ENCODE measurements at places on chromosomes 5 and 9. TPM values are rescaled to one million over a fixed set of nuclear protein-coding genes. Genes with fewer than 3 reads are reported as not detected.

Gene LCN12
- not detected for total RNA-seq

Gene PKD2L2
- total RNA-seq, result not detected

Gene CAST
- 177 TPM for total RNA-seq

Gene SIGMAR1
- 40.1 TPM for total RNA-seq

Gene ANKH
- total RNA-seq, result 14.6 TPM

Gene BBLN
- 26.9 TPM for total RNA-seq

Gene CDC42SE2
- 21.6 TPM for total RNA-seq

Gene QRFP
- not detected for total RNA-seq

Gene PITX1
- total RNA-seq, result 0.12 TPM

Gene LRRC26
- total RNA-seq, result not detected

Gene HTR4
- total RNA-seq, result 0.08 TPM

Gene LIFR
- 18.2 TPM for total RNA-seq

Gene GADD45G
- total RNA-seq, result 0.08 TPM

Gene PCDHB2
- total RNA-seq, result 1.1 TPM

Gene PRELID2
- 15.6 TPM for total RNA-seq

Gene GAPT
- not detected for total RNA-seq

Gene SLC6A18
- not detected for total RNA-seq

Gene PIP5K1B
- total RNA-seq, result not detected

Gene SH2D3C
- 0.08 TPM for total RNA-seq

Gene CCL27
- 0.47 TPM for total RNA-seq

Gene CDX1
- total RNA-seq, result 0.15 TPM

Gene SPINK1
- total RNA-seq, result 0.68 TPM

Gene PPP2R2B
- not detected for total RNA-seq

Gene SLC38A9
- 22.8 TPM for total RNA-seq

Gene MARCHF11
- total RNA-seq, result not detected
